ENCODE measurements at places on chromosomes 2 and 18.

- DNase-seq, result no peak
Measured at GRCh38 chr2:120902592-120902991, 166.9 kb downstream of the GLI2 start.

GRCh38 chr18:22020867-22021370 lies 148.5 kb upstream of the GATA6 start:
- no peak for DNase-seq

GRCh38 chr2:85755122-85756027 lies 1.6 kb downstream of the ATOH8 start:
- DNase-seq, result no peak

GRCh38 chr2:20356042-20356441 lies 5.4 kb upstream of the PUM2 start:
- no peak for DNase-seq

DNA sequence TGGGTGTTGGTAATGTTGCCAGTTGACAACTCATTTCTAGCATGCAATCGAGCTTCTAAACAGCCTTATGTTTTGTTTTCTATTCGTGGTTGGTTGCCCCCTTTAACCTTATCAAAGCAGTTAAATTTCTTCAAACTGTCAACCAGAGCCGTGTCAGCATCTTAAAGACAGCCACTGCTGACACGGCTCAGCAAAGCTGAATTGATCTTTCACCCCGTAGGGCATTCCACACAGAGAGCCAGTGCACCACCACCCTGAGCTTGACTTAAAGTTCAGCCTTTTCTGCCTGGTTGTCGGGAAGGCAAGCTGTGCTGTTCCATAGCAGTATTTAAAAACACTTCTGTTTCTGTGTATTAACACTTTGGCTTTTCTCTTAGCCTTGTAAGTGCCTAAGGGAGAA lies 355.0 kb upstream of the CHST9 start:
- DNase-seq, result no peak

GRCh38 chr2:3280683-3281520 lies 96.7 kb downstream of the EIPR1 start:
- DNase-seq, result no peak

- no peak for DNase-seq
Measured at GRCh38 chr2:224101820-224102630, 62.9 kb upstream of the SERPINE2 start.

DNA sequence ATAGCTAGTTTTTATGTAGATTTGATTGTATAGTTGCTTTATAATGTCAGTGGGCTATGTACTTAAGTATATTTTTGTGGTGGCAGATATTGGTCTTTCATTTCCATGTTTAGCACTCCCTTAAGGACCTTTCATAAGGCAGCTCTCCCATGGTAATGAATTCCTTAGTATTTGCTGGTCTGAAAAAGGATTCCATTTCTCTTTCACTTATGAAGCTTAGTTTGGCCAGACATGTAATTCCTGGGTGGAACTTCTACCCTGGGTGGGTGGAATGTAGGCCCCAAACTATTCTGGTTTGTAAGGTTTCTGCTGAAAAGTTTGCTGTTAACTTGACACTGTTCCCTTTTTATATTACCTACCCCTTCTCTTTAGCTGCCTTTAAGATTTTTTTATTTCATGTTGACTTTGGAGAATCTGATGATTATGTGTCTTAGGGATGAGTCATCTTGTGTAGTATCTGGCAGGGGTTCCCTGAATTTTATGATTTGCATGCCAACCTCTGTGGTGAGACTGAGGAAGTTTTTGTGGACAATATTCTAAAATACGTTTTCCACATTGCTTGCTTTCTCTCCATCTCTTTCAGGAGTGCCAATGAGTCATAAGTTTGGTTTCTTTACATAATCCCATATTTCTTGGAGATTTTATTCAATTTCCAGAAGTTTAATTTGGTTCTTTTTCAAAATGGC lies 65.4 kb upstream of the VRK2 start:
- no peak for DNase-seq

All from activated CD8-positive, alpha-beta memory T cell treated with anti-CD3 and anti-CD28 coated beads for 48 hours (primary cell).